ENCODE measurements at places on chromosomes 11 and 22.

GRCh38 chr11:27672836-27673464 is 27.3 kb downstream of the BDNF start:
- no peak for DNase-seq

GRCh38 chr11:62054484-62055121 is 69.2 kb upstream of the INCENP start:
- peak; percentile 72 for DNase-seq

DNA sequence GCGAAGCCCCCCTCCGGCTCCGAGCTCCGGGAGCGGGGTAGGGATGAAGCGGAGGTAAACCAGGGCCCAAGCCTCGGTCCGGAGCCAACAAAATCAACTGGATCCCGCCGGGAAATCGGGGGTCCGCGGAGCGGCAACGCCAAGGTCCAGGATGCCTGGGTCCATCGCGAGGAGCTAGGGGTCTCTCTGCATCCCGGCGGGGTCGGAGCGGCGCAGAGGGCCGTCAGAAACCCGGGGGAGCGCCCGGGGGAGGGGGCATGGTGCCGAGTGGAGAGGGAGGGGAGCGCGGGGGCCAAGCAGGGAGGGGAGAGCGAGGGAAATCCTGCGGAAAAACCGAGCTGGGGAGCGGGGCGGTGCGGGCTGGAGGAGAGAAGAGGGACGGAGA is 51.8 kb downstream of the SLC22A12 start:
- no peak for DNase-seq

- no peak for DNase-seq
Measured at GRCh38 chr11:10674440-10674855, 19.1 kb downstream of the IRAG1 start.

GRCh38 chr22:24040946-24041345 is 29.8 kb downstream of the CABIN1 start:
- no peak for DNase-seq

- no peak for DNase-seq
Measured at GRCh38 chr22:46531581-46532175, 5.7 kb downstream of the CELSR1 start.

GRCh38 chr11:111417011-111417765 is 38.1 kb upstream of the POU2AF1 start:
- no peak for DNase-seq

GRCh38 chr22:42389143-42389542 is 43.1 kb downstream of the NFAM1 start:
- DNase-seq = no peak

- DNase-seq = no peak
Measured at GRCh38 chr11:65584723-65585171, 8.9 kb downstream of the EHBP1L1 start.

GRCh38 chr22:35307892-35308291 is 8.2 kb downstream of the TOM1 start:
- no peak for DNase-seq

DNA sequence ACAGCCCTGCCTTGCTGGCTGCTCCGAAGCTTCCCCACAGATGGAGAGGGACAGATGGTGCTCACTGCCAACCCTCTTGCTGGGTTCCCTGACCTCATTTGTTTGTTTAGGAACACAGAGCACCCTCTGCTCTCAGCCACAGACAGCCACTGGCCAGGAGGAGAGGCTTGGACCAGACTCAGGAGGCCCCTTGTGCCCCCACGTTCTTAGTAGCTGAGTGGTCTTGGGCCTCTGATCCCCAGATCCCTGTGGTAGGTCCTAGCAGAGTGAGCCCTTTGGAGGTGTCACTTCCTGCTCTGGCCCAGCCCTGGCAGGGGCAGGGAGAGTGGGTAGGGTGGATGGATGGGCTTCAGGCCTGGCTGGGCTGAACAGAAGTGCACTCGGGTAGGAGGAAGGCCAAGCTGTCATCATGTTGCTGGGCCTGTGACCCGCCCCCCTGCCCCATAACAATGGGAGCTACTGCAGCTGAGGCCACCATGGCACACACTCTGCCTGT is 84.0 kb downstream of the DHCR7 start:
- DNase-seq = no peak

DNA sequence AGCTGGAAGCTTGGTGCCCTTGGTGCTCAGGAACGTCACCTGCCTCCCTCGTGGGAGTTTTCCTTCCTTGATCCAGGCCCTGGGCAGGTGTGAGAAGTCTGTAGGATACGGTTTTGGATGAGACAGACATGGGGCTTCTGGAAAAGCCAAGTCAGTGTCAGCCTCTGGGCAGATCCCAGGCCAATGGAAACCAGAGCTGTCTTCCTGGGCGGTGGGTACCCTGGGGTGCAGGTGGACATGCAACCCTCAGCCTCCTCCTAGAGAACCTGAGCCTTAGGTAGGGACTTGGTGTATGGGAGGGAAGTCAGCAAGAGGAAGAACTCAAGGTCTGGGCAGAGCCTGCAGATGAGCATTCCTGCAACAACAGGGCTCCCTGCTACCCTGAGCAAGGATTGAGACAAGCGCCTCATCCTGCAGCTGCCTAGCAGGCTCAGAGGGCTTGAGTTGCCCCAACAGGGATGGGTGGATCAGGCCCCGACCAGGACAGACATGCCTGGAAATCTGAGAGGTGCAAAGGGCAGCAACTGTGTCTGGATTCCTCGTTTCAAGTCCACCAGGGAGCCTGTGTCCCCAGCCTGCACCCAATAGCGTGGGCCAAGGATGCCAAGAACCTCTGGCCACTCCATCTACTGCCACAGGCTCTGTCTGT is 37.6 kb upstream of the SYT13 start:
- no peak for DNase-seq

DNA sequence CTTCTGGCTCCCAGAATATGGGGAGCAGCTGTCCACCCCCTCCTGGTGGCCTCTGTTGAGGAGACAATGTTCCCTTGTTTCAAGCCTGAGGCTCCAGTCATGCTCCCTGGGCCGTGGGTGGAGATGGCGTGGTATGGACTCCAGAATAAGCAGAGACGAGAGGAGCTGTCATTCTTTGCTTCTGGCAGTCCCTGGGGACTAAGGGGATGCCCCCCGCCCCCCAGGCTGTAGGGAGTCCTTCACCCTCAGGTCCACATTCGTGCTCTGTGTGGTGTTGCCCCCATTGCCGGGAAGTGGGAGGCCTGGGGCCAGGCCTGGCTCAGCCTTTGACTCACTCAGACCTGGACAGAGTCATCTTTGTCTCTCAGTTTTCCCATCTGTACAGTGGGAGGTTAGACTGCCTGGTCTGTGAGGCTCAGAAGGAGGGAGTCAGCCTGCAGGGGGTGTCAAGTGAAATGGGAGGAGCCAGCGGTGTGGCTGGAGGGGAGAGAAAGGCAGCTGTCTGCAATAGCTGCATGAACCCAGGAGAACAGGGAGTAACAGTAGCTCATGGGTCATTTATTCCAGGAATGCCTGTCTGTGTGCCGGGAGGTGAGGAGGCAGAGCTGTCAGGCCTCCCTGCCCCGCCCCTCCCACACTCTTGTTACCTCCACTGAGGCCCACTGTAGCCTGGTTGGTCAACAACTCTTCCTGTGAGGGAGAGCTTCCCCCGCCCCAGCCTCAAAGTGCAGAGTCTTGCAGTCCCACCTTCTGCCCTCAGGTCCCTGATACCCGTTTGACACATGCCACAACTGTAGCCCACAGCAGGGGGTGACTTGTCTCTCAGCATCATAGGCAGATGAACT is 6.3 kb downstream of the ARHGEF17 start:
- peak; percentile 46 for DNase-seq

DNA sequence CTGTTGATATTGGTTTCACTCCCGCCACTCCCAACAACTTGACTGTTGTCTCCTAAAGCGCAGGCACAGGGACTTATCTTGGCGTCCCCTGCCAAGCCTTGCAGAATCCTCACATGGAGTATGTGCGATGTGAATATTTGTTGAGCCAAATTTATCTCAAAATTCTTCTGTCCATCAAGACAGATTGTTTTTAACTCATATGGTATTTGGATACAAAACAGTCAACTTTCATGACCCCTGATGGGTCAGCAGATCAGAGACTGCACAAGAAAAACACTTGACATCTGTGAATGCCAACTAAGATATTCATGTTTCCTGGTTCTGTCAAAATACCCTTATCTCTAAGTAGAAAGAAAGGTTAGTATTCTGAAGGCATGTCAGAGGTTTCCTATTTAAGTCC is 221.7 kb upstream of the BLID start:
- peak; percentile 62 for DNase-seq

DNA sequence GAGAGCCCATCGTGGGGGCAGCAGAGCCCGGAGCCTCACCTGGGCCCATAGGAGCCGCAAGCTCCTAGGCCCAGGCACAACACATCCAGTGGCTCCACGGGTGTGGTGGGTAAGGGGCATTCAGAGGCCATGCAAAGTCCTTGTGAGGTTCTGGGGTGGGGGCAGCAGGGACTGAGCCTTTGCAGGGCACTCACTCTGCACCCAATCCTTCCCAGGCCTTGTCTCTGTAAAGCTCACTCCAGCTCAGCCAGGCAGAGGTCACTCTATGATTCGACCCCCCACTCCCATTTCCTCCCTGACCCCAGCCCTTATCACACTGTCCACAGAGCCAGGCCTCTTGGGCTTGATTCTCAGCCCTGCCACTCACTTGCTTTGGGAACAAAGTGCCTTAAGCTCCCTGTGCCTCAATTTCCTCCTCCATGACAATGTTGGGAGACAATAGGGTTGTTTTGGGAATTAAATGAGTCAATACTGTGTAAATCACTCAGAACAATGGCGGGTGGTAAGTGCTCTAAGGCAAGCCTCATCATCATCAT is 46.6 kb downstream of the LRRC32 start:
- no peak for DNase-seq

DNA sequence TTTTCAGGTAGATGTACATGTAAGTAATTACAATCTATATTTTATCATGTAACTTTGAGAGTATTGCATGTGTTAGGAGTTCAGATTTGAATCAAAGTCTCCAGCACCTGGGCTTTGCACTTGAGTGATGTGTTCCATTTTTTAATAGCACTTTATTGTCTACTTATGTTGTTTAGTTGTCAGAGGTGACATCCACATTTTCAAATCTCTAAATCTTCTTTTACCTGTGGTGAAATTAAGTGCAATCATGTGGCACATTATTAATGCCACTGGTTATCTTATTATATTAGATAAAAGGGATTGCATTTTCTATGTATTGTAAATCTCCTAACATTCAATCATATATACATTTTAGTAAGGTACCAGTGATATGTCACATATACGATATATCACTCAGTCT is 333.4 kb downstream of the AASDHPPT start:
- DNase-seq = no peak

DNA sequence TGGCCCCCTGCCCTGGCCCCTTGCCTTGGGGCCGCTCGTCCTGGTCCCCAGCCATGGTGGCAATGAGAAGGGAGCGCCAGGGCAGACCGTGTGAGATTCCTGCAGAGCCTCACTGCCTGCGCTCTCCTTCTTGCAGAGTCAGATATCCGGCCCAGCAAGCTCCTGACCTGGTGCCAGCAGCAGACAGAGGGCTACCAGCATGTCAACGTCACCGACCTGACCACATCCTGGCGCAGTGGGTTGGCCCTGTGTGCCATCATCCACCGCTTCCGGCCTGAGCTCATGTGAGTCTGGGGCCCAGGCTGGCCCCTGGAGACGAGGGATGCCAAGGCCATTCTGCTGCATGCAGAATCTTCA is 114.1 kb downstream of the MICAL2 start:
- peak; percentile 97 for DNase-seq

DNA sequence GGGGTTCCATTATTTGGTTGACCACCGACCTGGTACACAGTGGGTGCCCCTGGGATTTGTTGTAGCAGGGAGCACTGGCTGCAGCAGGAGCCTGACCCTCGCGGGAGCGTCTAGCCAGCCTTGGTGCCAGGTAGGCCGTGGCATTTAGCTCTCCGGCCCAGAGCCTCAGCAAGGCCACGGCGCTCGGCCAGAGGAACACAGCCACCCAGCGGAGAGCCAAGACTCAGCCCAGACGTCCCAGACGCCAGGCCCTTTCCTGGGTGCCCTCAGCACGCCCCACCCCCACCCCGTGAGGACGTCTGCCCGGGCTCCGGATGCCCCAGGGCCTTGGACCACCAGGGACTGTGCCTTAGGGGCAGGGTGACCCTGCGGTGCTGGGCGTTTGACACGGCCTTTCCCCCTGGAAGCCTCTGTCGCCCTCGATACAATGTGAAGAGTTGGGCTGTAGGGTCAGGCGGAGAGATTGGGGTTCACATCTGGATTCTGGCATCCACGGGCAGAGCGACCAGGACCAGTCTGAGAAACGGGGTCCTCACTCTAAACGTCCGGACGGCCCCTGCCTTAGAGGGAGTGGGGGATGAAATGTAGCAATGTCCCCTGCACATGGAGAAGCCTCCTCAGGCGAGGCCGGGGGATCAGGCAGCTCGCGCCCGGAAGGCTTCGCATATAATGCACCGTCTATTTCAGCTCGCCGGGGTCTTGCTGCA is 99.2 kb upstream of the FGF3 start:
- DNase-seq = no peak

DNA sequence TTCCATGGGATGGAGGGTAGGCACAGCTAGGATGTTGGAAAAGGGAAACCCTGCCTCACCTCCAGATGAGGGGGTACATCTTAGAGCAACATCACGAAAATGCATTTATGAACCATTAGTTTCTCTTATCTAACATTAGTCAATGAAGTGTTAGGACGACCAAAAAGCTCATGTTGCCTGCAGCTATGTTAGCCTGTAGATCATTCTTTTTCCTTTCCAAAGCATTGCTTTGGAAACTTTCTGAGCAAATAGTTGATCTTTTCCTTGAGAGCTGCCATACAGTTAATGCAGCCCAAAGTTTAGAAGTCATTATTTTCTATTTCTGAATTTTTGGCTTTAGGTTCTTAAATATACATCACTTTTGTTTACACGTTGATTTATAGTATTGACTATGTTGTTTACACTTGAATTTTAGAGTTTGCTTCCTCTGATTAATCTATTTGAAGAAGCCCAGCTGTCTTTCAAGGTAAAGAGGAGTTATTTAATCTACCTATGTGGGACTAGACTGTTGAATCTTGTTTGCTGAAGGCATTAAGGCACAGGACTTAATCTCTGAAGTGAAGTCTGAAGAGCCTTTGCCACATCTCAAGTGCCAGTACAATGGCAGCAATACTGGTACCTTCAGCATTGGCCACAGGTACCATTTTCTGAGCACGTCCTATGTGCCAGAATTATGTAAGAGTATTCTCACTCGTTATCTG is 11.0 kb downstream of the POU2AF3 start:
- no peak for DNase-seq

DNA sequence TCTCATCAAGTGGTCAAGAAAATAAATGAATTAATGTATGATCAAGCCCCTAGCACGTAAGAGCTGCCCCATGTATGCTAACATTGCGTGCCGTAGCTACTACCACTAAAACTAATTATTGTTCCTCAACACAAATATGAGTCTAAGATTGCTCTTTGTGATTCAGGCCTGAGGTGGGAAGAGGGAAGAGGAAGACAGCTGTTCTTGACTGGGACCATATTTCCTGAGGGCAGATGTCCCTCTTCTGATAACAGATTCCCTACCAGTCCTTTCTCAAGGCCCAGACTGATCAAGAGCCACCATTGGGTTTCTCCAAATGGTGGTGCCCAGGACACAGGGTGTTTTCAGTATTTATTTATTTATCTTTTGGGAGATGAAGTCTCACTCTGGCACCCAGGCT is 87.2 kb upstream of the CADM1 start:
- DNase-seq = no peak

GRCh38 chr22:31259798-31260473 is 32.4 kb downstream of the PIK3IP1 start:
- no peak for DNase-seq

Data from hematopoietic multipotent progenitor cell treated with erythropoietin and hydrocortisone succinate and interleukin-3 and kit ligand, for 4 days (in vitro differentiated cells).